A673 (cell line): ENCODE measurements at places on chromosomes 12 and 14. TPM values are rescaled to one million over a fixed set of nuclear protein-coding genes. Genes with fewer than 3 reads are reported as not detected.

- H3K27ac ChIP-seq: no peak overlapping the region
- no peaks in the 10 kb centered on the region for H3K36me3 ChIP-seq
- H3K27me3 ChIP-seq: no peaks in the 10 kb centered on the region
Observed at GRCh38 chr14:37399517-37399916, 195.5 kb downstream of the FOXA1 start.

DNA sequence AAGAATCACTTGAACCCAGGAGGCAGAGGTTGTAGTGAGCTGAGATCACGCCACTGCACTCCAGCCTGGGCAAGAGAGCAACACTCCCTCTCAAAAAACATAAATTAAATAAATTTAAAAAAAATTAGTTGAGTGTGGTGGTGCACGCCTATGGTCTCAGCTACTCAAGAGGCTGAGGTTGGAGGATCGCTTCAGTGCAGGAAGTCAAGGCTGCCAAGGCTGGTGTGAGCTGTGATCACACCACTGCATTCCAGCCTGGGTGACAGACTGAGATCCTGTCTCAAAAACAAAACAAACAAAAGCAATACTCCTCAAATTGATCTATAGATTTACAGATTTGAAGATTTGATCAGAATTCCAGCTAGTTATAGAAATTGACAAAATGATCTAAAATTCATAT, 92.7 kb upstream of the RESF1 start:
- H3K27ac ChIP-seq: no peak overlapping the region
- no peak overlapping the region for H3K4me3 ChIP-seq
- no peaks in the 10 kb centered on the region for H3K27me3 ChIP-seq

The TIGAR gene
- 11.6 and 15.5 TPM in 2 replicates for total RNA-seq

- no peaks in the 10 kb centered on the region for H3K27me3 ChIP-seq
- DNase-seq: no peak
- no peak overlapping the region for H3K4me3 ChIP-seq
- H3K4me1 ChIP-seq: no peaks in the 10 kb centered on the region
- no peaks in the 10 kb centered on the region for H3K36me3 ChIP-seq
- H3K27ac ChIP-seq: no peak overlapping the region
Observed at GRCh38 chr14:65237941-65238340, 135.6 kb upstream of the MAX start.

DNA sequence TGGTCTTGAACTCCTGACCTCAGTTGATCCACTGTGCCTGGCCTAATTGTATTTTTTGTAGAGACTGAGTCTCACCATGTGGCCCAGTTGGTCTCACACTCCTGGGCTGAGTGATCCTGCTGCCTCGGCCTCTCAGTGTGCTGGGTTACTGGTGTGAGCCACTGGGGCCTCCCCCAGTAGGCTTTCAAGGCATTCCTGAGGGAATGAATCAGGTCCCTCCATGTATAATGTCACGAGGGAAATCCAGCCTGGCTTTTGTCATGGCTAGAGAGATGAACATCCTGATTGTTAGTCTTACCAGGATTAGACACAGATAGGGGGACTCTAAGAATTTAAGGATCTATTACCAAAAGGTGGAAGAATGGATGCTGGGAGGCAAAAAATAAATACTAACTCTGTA, 51.9 kb downstream of the CPSF2 start:
- H3K36me3 ChIP-seq: no peaks in the 10 kb centered on the region
- no peak overlapping the region for H3K27ac ChIP-seq
- no peaks in the 10 kb centered on the region for H3K27me3 ChIP-seq

DNA sequence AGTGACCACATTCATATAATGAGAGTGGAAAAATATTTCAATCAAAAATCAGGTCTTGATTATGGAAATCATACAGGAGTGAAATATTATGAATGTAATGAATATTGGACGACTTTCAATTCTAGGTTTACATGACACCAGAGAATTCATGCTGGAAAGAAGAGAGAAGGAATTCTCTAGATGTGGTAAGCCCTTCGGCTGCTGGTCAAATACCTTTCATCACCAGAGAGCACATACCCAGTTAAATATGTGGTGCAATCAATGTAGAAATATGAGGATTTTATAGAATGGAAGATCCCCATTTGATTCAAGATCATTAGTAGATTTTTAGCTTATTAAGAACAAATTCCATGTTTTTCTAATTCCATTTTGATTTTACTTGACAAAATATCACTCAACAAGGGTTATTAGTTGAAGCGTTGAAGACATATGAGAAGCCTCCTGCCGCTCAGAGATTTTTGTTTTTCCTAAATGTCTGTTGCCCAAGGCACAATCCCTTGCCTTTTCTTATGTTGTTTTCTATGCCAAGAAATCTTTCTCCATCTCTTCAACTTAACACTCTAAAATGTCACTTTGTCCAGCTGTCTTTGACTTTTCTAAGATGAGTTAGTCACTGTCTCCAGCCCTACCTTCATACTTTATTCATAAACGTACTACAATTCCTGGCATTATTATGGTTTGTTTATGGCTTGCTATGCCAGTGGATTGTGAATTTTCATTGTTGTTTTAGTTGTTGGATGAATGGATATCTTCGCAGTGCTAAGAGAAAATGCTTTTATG, 72.8 kb upstream of the ZDHHC17 start:
- no peaks in the 10 kb centered on the region for H3K27me3 ChIP-seq
- peak overlapping the region; percentile 75 for H3K27ac ChIP-seq

GRCh38 chr14:100350276-100350926, 27.3 kb downstream of the SLC25A47 start:
- peaks cover 52% of the 10 kb centered on the region for H3K36me3 ChIP-seq
- H3K4me1 ChIP-seq: no peaks in the 10 kb centered on the region
- H3K27ac ChIP-seq: no peak overlapping the region
- H3K27me3 ChIP-seq: no peaks in the 10 kb centered on the region

DNA sequence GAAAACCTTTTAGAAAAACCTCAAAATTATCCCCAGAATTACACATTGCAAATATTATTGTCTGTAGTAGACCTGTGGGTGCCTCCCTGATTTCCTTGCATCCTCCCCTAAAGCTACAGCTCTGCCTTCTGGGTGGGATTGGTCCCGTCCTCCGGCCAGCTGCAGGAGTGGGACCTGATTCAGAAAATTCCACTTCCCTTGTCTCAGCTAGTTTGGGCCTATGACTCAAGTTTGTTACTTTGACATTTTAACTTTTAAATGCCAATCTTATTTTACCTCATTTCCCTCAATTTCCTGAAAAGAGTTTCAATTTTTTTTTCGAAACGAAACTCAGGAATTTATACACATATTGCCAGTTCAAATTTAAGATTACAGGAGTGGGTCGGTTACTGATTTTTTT, 13.2 kb upstream of the SLC41A2 start:
- no peak for DNase-seq
- H3K36me3 ChIP-seq: no peaks in the 10 kb centered on the region
- no peaks in the 10 kb centered on the region for H3K27me3 ChIP-seq
- H3K27ac ChIP-seq: no peak overlapping the region

- H3K27ac ChIP-seq: no peak overlapping the region
- DNase-seq: no peak
- H3K4me3 ChIP-seq: no peak overlapping the region
- no peaks in the 10 kb centered on the region for H3K36me3 ChIP-seq
- no peaks in the 10 kb centered on the region for H3K27me3 ChIP-seq
- peaks cover 4% of the 10 kb centered on the region for H3K4me1 ChIP-seq
Observed at GRCh38 chr12:92385296-92385695, 239.7 kb upstream of the BTG1 start.

DNA sequence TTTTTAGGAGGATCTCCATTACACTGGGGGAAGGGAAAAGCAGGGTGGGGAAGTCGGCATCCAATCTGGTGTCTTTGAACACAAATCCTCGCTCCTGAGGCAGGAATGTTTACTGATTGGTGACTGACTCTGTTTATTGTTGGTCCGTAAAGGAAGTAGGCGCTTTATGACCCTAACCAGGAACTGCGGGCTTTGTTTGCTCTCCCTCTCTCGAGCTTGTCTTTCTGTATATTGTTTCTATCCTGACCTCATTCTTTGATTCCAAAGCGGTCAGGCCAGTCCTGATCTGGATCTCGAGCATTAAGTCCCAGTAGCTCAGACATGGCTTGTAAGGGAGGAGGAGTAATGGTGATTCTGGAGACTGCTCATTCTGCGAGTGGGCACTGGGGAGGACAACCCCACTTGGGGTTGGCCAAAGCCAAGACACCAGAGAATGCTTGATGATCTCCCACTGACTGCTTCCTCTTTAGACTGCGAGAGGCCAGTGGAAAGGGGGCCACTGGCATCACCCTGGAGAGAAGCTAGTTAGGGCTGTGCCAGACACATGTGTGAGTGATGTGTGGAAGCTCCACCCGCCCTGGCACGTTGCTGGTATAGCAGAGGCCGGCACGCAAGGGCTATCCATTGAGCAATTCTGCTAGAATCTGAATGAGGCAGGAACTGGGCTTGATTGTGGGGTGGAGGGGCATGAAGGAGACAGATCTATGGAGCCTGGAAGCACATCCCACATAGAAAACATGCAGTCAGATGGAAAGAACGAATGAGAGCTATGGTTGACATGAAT, 194.6 kb downstream of the PAX9 start:
- H3K4me1 ChIP-seq: no peaks in the 10 kb centered on the region
- H3K27me3 ChIP-seq: no peaks in the 10 kb centered on the region
- H3K27ac ChIP-seq: no peak overlapping the region
- no peak overlapping the region for H3K4me3 ChIP-seq
- no peaks in the 10 kb centered on the region for H3K36me3 ChIP-seq

The TMTC1 gene
- 4.4 and 6.1 TPM in 2 replicates for total RNA-seq

The CLEC1A gene
- total RNA-seq: not detected in 2 replicates

DNA sequence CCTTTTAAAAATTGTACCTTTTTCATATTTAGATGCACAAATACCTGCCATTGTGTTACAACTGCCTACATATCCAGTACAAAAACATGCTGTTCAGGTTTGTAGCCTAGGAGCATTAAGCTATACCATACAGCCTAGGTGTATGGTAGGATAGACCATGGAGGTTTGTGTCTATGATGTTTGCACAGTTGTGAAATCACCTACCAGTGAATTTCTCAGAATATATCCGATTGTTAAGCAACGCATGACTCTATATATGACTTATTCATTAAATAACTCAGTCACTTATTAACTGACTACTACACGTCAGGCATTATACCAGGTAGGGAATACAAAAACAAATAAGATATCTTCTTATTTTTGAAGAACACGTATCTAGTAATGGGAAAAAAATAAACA, 26.2 kb upstream of the ETNK1 start:
- no peak overlapping the region for H3K4me3 ChIP-seq
- H3K4me1 ChIP-seq: no peaks in the 10 kb centered on the region
- H3K27ac ChIP-seq: no peak overlapping the region
- no peaks in the 10 kb centered on the region for H3K27me3 ChIP-seq
- no peaks in the 10 kb centered on the region for H3K36me3 ChIP-seq

The GTF2H3 gene
- total RNA-seq: 44.9 and 45.9 TPM in 2 replicates

DNA sequence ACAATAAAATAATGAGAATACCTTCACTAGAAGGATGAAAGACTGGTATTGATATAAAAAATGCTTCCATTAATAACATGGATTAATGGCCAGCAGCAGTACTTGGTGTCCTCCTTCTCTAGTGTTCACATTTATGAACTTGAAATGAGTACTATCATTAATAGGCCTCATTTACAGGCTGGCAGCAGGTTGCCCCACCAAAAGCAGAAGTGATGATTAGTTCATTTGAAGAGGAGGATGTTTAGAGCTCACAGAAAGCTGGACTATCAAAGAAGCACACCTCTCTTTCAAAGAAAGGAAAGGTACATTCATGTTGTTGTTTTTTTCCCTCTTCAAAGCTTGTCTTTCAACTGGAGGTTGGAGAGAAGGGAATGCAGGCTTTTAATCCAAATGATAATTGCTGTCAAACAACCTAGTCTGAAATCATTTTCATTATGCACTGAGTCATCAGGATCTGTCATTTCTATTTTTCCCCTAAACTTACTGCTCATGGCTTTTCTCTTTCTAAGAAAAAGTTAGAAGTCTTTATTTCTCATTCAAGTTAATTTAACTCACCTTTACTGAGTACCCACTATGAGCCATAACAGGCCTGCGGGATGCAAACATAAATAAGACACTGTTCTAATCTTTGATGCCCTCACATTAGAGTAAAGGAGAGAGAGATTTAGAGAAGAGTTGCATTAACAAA, 157.9 kb upstream of the GRIP1 start:
- no peaks in the 10 kb centered on the region for H3K36me3 ChIP-seq
- H3K4me1 ChIP-seq: no peaks in the 10 kb centered on the region
- H3K27ac ChIP-seq: no peak overlapping the region
- DNase-seq: no peak
- no peak overlapping the region for H3K4me3 ChIP-seq

DNA sequence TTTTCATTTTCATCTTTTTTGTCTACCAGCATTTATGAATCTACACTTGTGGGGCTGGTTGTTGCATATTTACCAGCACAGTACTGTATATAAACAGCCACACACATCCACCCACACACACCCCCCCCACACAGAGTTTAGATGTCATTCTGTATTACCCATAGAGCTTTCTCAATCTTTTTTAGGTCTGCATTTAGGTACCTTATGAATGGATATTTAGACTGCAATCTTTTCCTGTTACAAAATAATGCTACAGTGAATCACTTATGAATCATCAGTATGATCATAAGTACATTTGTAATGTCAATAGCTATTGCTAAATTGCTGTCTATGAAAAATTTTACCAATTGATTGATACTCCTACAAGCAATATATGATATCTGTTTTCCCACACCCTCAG, 67.3 kb upstream of the STK38L start:
- no peaks in the 10 kb centered on the region for H3K27me3 ChIP-seq
- no peak for DNase-seq
- H3K4me3 ChIP-seq: no peak overlapping the region
- H3K36me3 ChIP-seq: no peaks in the 10 kb centered on the region
- H3K4me1 ChIP-seq: peaks cover 4% of the 10 kb centered on the region

DNA sequence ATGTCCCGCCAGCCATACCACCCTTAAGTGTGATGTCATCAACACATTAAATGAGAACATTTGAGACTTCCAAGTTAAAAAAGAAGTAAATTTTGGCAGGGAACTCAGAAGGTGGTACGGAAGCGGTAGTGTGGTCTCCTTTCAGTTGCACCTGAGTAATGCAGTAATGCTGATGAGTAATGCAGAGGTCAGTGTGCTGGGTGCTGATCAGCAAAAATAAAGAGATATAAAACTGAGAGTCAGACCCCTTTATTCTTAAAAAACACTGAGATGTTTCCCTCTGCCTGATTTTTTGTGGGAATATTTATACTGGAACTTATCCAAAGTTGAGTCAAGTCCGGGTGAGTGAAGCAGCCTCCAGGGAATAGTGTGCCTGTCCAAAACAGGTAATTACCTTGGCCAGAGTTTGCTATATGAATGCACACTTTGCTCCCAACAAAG, 370.6 kb upstream of the PRICKLE1 start:
- DNase-seq: no peak
- no peaks in the 10 kb centered on the region for H3K4me1 ChIP-seq
- no peaks in the 10 kb centered on the region for H3K36me3 ChIP-seq
- H3K4me3 ChIP-seq: no peak overlapping the region
- no peak overlapping the region for H3K27ac ChIP-seq

DNA sequence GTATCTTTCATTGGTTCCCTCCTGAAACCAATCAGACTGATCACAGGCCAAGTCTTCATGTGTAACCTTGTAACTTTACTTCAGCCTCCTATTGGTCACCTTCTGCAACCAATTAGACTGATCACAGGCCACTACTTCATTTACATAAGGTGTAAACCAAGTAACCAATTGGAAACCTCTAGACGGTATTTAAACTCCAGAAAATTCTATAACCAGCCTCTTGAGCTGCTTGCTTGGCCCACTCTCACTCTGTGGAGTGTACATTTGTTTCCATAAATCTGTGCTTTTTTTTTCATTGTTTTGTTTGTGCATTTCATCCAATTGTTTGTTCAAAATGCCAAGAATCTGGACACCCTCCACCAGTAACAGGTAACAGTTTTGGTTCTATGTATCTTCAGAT, 47.5 kb downstream of the EIF2S3B start:
- no peaks in the 10 kb centered on the region for H3K27me3 ChIP-seq
- no peak overlapping the region for H3K27ac ChIP-seq
- H3K4me3 ChIP-seq: no peak overlapping the region
